ENCODE measurements at places on chromosomes 6 and 20.
A peak's percentile ranks its signal among the peaks of the same experiment; 100 is the strongest.

DNA sequence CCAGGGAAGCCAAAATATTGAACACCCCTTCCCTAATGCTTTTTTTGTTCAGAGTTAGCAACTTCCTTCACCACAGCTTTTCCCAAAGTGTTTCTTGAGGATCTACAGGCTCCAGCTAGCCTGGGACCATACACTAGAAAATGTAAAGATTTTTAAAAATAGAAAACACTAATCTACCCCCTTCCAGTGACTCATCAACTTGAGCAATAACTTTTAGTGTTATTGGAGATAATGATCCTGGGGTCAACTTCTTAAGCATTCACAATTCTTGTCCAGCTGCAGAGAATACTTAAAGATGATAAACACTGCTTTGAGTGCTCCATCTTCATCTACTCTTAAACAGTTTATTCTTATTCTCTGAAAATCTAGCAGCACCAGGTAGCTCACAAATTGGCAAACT is 131.6 kb downstream of the COL9A1 start:
- no peak for DNase-seq

DNA sequence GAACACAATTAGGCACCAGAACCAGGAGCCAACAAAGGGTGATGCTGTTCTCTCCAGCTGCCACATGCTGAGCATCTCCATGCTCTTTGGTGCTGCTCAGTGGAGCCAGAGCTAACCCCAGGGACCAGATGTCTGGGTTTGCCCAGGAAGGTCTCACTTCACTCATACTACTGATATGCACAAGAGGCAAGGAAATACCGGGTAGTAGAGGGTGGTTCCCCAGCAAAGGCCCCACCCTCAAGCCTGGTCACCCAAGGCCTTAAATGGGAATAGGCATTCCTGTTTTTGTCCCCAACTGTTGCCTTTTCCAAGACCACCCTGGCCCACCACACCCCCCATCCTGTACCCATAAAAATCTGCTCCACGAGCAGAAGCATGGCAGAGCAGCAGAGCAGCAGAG is 204.5 kb upstream of the TAB2 start:
- DNase-seq = no peak

DNA sequence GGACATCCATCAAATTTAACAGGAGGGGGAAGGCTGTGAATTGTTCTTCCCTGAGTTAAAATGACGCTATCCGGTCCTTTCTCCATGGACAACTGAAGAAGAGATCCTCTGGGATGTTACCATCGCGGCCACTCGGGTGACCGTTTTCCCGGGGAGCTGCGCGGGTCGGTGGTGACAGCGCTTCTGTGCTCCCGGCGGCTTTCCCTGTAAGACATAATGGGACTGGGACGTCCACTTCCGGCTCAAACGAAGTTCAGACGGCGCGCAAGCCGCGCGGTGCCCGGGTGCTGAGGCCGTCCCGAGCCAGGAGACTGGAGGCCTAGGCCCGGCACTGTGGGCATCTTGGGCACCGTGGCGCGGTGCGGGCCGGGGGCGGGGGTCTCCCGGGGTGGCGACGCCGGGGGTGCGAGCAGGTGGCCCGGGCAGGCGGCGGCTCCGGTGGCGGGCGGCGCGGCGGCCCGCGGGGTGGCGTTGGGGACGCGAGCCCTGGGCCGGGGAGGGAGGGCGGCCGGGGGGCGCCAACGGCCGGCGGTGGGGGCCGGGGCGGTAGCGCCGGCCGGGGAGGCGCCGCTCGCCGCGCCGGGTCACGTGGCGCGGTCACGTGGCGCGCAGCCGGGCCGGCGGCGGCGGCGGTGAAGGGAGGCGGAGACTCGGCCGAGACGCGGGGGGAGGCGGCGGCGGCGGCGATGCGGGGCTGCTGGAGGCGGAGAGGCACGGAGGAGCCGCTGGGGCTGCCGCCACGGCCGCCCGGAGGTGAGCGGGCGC is 63.6 kb downstream of the GTF2H5 start:
- peak; percentile 69 for DNase-seq

- DNase-seq = no peak
These were observed 43.1 kb downstream of the ASCC3 start for GRCh38 chr6:100838011-100838410.

DNA sequence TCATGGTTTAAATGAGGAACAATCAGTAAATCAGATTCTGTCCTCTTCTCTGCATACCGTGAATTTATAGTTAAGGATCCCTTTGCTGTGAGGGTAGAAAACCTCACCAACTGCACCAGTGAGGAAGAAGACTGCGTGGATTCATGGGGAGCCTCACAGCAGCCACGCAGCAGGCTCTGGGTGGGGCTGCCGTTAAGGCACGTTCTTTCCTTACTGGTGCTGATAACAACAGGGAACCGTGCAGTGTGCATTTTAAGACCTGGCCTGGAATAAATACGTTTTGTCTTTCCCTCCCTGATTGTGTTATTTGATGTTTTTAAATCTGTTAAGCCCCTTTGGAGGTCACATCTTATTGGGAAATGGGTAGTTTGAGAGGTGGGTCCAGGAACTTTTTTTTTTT is 17.6 kb upstream of the MYLK2 start:
- no peak for DNase-seq

- no peak for DNase-seq
These were observed 28.7 kb downstream of the COX4I2 start for GRCh38 chr20:31666258-31667042.

- no peak for DNase-seq
These were observed 92.1 kb upstream of the SPTLC3 start for GRCh38 chr20:12916699-12917098.

- DNase-seq = no peak
These were observed 58.2 kb upstream of the IL20RA start for GRCh38 chr6:137102851-137103492.

DNA sequence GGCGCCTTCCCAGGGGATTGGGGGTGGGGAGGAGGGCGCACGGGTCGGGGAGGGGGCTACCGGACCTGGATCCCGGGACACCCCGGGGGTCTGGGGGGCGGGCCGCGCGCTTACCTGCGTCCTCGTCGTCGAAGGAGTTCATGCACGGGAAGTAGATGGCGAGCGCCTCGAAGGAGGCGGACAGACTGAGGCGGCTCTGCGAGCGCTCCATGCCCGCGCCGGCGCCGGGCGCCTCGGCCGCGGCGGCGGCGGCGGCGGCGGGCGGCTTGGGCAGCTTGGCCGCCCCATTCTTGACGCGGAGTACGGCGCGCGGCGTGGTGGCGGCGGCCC is 320 bp downstream of the RIMS4 start:
- no peak for DNase-seq

DNA sequence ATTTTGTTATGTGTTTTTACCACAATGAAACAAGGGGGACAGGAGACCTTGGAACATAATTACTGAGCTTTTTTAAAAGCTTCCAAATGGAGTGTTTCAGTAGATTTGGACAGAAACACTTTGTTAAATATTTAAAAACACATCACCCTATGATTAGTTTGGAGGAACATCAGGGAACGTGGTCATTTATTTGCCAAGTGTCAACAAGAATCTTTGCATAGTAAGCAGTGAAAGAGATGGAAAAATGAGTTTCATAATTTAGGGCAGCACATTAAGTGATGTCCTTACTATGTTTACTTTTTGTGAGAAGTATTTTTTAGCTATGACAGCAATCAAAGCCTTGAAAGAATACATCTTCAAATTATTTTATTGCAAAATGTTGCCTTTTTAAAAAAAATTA is 82.6 kb downstream of the PROKR2 start:
- peak; percentile 13 for DNase-seq

DNA sequence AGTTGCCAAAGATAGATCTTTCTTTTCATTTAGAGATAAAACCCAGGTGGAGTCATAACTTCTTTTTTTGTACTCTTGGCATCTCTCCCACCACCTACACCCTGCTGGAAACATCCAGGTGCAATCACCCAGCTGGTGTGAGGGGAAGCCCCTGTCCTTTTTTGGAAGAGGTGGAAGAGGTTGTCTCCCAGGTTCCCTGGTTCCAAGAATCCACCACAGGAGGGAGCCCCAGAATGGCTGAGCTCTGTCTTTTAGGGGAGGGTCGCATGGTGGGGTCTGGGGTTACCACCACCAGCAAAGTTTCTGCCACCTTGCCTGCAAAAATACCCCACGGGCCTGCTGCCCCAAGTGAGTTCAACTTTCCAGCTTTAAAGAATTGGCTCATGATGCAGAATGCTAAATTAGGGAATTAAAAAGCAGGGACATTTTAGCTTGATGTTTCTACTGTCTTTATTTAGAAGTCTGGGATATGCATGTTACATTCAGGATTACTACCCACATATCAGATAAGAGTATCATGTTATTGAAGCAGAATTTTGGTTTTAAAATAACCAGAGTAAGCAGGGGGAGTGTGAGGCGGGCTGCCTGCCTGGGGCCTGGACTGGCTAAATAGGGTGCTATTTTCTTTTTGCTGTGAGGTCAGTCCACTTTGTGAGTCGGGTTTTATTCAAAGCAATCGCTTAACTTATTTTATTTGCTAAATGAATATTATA is 11.0 kb downstream of the SMOC2 start:
- peak; percentile 23 for DNase-seq
